ENCODE measurements at places on chromosomes 3 and 15. TPM values are rescaled to one million over a fixed set of nuclear protein-coding genes. Genes with fewer than 3 reads are reported as not detected.

BLOC1S6 gene
- 44.8 TPM for total RNA-seq

TRPM1 gene
- not detected for total RNA-seq

- H3K27me3 ChIP-seq = peaks cover 60% of the 10 kb centered on the region
- H3K36me3 ChIP-seq = no peaks in the 10 kb centered on the region
- H3K4me3 ChIP-seq = peak overlapping the region; percentile 74
- no peak overlapping the region for H3K27ac ChIP-seq
- no peak for DNase-seq
- H3K4me1 ChIP-seq = peaks cover 5% of the 10 kb centered on the region
These were observed 1.5 kb downstream of the ITGB5 start for GRCh38 chr3:124885466-124886167.

GHSR gene
- not detected for total RNA-seq

GRCh38 chr15:42826251-42826890, 89.4 kb upstream of the CDAN1 start:
- no peak overlapping the region for H3K27ac ChIP-seq
- no peaks in the 10 kb centered on the region for H3K27me3 ChIP-seq
- H3K4me3 ChIP-seq = no peak overlapping the region
- H3K36me3 ChIP-seq = peaks cover 6% of the 10 kb centered on the region
- H3K4me1 ChIP-seq = no peaks in the 10 kb centered on the region
- DNase-seq = no peak

DNA sequence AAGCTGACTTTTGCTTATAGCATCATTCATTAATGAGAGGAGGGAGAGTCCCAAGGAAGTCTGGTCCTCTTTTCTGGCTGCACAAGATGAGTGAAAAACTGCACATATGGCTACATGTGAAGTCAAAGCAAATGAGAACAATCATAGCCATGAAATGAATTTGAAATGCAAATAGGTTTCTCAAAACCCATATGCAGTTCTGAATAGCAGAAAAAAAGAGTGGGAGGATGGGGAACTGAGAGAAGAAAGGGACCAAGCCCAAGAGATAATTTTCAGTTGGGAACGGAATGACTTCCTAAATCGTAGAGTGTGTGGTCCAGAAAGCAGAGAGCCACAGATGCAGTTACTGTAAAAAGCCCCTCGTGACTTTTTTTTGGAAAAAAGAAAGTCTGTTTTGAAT, 66.3 kb downstream of the GTPBP8 start:
- H3K4me3 ChIP-seq = no peak overlapping the region
- DNase-seq = no peak
- H3K27ac ChIP-seq = peak overlapping the region; percentile 55
- peaks cover 3% of the 10 kb centered on the region for H3K36me3 ChIP-seq
- no peaks in the 10 kb centered on the region for H3K4me1 ChIP-seq

DNA sequence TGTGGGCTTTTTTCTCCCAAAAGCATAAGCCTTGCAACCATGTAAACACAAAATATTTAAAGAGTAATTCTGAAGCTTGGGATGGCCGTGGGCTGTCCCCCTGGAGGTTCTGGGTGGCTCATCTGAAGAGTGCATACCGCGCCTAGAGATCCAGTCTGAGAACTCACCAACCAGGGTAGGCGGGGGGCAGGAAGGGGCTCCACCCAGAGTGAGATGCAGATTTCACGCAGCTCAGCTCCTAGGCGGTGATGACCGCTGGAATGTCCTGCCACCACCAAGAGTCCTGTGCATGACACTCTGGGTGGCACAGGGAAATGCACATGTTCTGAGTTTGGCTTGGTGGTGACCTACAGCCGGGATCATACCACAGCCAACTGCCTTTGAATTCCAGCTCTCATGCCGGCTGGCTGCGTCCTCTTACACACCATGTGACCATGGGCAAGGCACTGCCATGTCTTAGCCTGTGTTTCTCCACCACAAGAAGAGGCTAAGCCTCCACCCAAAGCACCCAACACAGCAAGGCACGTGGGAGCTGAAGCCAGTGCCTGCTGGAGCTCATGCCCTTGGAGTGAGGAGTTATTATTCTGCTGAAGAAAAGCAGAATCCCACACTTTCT, 125.1 kb upstream of the IQSEC1 start:
- peaks cover 28% of the 10 kb centered on the region for H3K27me3 ChIP-seq
- peaks cover 11% of the 10 kb centered on the region for H3K4me1 ChIP-seq
- no peak for DNase-seq
- no peaks in the 10 kb centered on the region for H3K36me3 ChIP-seq

ALDH1A2 gene
- total RNA-seq = 0.57 TPM

DNA sequence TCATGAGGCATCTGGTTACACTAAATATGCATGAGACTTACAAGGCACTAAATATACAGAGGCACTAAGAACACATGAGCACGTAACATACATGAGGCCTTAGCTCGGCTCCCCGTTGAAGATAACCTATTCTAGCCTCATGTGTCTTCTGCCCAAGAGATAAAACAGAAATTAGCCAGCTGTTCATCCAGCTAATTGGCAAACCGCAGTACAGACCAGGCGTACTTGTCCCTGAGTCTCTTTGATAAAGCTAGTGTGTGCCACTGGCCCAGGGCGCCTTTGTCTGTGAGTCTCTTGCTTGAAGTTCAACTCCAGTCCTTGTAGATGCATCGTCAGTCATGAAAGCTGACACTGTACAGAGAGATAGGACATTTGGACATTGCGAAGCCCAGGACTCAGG, 121.9 kb upstream of the SPATA12 start:
- no peak overlapping the region for H3K4me3 ChIP-seq
- H3K27ac ChIP-seq = no peak overlapping the region
- H3K36me3 ChIP-seq = peaks cover 5% of the 10 kb centered on the region
- no peak for DNase-seq

B4GALT4 gene
- total RNA-seq = 14.8 TPM

DNA sequence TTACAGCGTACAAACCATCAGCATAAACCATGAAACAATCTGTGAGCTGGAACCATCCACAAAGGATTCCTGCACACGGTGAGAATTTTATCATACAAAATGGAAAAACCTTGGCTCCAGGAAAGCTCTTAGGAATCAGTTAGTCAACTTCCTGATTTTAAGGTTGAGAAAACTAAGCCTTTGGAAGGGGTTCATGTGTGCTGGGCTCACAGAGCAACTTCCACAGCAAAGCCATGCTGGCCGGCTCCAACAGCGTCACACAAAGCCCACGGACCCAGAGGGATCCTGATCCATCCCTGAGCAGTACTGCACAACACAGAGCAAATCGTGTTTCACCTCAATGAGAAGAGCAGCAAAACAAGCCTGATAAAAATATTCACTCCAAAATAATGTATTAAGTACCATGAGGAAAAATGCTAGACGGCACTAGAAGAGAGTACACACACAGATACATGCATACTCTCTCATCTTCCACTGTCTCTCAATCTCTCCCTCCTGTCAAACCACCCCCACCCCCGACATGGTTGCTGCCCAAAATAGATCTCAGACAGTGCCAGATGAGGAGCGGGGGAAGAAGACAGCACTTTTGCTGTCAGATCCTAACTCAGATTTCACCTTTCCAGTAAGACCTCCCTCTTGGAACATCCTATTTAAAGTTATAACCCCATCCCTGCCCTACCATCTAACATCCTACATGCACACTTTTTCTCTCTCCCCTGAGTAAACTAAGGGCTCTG, 58.6 kb downstream of the MB21D2 start:
- H3K27me3 ChIP-seq = no peaks in the 10 kb centered on the region
- peaks cover 35% of the 10 kb centered on the region for H3K4me1 ChIP-seq
- no peak overlapping the region for H3K4me3 ChIP-seq
- H3K36me3 ChIP-seq = peaks cover 8% of the 10 kb centered on the region
- DNase-seq = no peak

GRCh38 chr3:111324645-111325044, 217.4 kb upstream of the CD96 start:
- peaks cover 8% of the 10 kb centered on the region for H3K36me3 ChIP-seq
- H3K27ac ChIP-seq = peak overlapping the region; percentile 18
- peak overlapping the region; percentile 55 for H3K4me3 ChIP-seq
- peak; percentile 44 for DNase-seq
- H3K4me1 ChIP-seq = peaks cover 29% of the 10 kb centered on the region
- H3K27me3 ChIP-seq = no peaks in the 10 kb centered on the region

- no peak overlapping the region for H3K27ac ChIP-seq
- H3K4me1 ChIP-seq = peaks cover 2% of the 10 kb centered on the region
- H3K4me3 ChIP-seq = no peak overlapping the region
- no peak for DNase-seq
- peaks cover 30% of the 10 kb centered on the region for H3K36me3 ChIP-seq
These were observed 21.1 kb downstream of the NRROS start for GRCh38 chr3:196660381-196661166.

SOX14 gene
- total RNA-seq = not detected

DNA sequence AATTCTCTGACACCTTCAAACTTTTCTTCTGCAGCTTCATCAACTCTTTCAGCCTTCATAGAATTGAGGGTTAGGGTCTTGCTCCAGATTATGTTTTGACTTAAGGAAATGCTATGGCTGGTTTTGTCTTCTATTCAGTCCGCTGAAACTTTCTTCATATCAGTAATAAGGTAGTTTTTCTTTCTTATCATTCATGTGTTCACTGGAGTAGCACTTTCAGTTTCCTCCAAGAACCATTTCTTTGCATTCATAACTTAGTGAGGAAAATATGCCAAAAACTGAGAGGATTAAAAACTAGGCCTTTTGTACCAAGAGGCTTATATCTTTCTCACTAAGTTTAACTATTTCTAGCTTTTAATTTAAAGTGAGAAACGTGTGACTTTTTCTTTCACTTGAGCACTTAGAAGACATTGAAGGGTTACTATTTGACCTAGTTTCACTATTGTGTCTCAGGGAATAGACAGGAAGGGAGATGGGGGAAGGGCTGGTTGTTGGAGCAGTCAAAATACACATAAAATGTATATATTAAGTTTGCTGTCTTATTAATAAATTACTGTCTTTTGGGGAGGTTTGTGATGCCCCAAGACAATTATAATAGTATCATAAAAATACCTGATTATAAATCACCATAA, 1110.1 kb downstream of the TBL1XR1 start:
- no peaks in the 10 kb centered on the region for H3K27me3 ChIP-seq
- H3K4me1 ChIP-seq = no peaks in the 10 kb centered on the region
- no peak for DNase-seq
- no peaks in the 10 kb centered on the region for H3K36me3 ChIP-seq

DNA sequence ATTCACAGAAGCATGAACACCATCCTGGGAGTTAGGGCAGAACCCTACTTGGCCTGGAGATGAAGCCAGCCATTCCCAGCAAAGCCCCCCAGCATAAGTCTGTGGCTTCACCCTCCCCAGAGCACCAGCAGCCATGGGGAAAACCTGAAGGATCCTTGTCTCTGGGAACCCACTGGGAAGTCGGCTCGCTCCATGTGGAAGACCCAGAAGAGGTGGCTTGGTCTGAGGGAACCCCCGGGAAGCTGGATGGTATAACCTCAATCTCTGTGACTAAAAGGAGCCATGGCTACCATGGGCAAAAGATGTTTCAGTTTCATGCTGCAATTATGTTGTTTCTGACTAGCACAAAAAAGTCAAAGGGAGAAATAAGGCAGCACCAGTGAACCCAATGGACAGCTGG, 11.8 kb upstream of the RPUSD3 start:
- no peak for DNase-seq
- H3K4me3 ChIP-seq = no peak overlapping the region
- H3K27ac ChIP-seq = no peak overlapping the region
- peaks cover 6% of the 10 kb centered on the region for H3K4me1 ChIP-seq

GPR15 gene
- total RNA-seq = 4.1 TPM

IL5RA gene
- total RNA-seq = not detected

GRCh38 chr3:9448643-9449042, 51.2 kb downstream of the SETD5 start:
- peak overlapping the region; percentile 31 for H3K27ac ChIP-seq
- H3K27me3 ChIP-seq = no peaks in the 10 kb centered on the region
- H3K4me3 ChIP-seq = no peak overlapping the region
- peaks cover 27% of the 10 kb centered on the region for H3K4me1 ChIP-seq
- H3K36me3 ChIP-seq = peaks cover 63% of the 10 kb centered on the region

CX3CR1 gene
- 0.21 TPM for total RNA-seq

SELENOS gene
- total RNA-seq = 36.5 TPM

GRCh38 chr15:101549647-101550046, 60.1 kb upstream of the PCSK6 start:
- no peak overlapping the region for H3K4me3 ChIP-seq
- H3K36me3 ChIP-seq = no peaks in the 10 kb centered on the region
- no peak overlapping the region for H3K27ac ChIP-seq
- no peaks in the 10 kb centered on the region for H3K4me1 ChIP-seq

- no peak for DNase-seq
- H3K4me3 ChIP-seq = no peak overlapping the region
- no peaks in the 10 kb centered on the region for H3K4me1 ChIP-seq
- no peaks in the 10 kb centered on the region for H3K36me3 ChIP-seq
These were observed 55.1 kb upstream of the TRA2B start for GRCh38 chr3:185992831-185993374.

PIF1 gene
- 20.9 TPM for total RNA-seq

ROPN1 gene
- not detected for total RNA-seq

DNA sequence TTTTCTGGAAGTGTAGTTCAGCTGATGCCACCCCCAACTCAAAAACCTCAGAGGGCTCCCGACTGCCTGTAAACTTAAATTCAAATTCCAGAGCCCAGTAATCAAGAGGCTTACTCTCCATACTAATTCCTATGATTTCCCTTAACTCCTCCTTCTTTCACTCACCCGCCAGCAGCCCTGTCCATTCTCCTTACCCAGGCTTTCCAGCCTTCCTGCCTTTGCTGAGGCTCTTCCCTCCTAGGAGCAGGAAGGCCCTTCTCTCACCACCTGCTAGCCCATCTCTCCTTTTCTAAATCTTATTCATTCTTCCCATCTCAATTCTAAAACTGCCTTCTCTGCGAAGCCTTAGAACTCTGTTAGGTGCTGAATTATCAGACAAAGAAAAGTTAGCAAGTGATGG, 30.4 kb downstream of the RORA start:
- H3K36me3 ChIP-seq = no peaks in the 10 kb centered on the region
- H3K27me3 ChIP-seq = peaks cover 20% of the 10 kb centered on the region
- no peak for DNase-seq
- H3K4me3 ChIP-seq = no peak overlapping the region

TNNC1 gene
- 1.5 TPM for total RNA-seq
